ENCODE measurements at places on chromosomes 7 and 10.
A peak's percentile ranks its signal among the peaks of the same experiment; 100 is the strongest.

DNA sequence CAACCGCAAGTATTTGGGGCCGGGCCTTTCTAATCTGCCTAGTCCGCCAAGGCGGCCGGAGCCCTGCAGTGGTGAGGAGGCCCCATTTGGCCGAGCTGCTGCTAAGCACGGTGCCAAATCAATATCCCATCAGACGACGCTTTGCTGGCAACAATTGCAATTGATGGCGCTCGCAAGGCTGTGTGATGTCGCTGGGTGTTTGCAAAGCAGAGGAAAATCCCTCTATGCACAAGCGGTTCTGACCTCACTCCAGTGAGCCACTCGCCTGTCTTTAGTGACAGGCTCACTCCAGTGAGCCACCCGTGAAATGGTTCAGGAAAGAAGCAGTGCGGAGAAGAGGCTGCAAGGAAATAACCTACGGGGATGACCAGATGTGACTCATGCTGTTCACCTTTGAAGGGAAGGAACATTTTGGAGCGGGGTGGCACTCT, 18.3 kb upstream of the PDE1C start:
- DNase-seq, result no peak

GRCh38 chr7:33562996-33563395, 342.3 kb upstream of the BMPER start:
- no peak for DNase-seq

DNA sequence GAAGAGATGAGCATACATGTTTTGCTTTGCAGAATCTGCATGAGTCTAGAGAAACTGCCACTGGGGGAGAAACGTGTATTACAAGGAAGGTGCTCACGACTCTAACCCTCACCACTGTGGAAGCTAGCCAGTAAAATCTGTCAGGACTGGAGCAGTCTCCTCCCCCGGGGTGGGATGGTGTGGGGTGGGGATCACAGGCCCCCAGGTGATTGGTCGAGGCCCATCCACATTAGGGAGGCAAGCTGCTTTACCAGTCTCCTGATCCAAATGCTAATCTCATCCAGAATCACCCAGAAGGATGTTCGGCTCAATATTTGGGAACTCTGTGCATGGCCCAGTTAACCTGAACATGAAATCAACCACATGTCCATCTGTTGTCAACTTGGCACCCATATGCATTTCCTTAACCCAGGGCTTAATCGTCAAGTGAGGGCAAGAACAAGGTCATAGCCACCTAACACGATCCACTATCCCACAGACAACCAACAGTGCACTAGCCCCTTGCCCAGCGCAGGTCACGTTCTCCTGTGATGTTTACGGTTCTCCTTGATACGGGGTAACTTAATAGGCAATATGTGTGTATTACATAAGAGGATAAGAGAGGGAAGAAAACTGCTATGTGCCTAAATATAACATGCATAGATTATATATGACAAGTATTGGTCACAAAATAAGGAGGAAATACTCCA, 40.8 kb downstream of the DNAJB6 start:
- no peak for DNase-seq

DNA sequence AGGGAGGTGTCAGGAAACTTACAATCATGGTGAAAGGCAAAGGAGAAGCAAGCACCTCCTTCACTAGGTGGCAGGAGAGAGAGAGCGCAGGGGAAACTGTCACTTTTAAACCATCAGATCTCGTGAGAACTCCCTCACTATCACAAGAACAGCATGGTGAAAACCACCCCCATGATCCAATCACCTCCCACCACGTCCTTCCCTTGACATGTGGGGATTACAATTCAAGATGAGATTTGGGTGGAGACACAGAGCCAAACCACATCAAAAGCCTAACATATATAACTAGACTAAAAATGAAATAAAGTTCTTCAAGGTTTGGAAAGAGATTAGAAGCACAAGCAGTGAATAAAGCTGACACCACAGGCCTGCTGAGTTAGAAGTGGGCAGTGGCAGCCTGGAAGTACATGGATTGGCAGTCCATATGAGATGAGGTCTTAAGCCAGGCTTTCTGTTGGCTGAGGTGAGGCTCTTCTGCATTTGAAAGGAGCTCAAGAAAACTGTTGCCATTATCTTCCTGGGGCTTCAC, 96.4 kb upstream of the MDFIC start:
- DNase-seq, result no peak

GRCh38 chr7:42208572-42208971, 28.4 kb downstream of the GLI3 start:
- DNase-seq, result no peak

DNA sequence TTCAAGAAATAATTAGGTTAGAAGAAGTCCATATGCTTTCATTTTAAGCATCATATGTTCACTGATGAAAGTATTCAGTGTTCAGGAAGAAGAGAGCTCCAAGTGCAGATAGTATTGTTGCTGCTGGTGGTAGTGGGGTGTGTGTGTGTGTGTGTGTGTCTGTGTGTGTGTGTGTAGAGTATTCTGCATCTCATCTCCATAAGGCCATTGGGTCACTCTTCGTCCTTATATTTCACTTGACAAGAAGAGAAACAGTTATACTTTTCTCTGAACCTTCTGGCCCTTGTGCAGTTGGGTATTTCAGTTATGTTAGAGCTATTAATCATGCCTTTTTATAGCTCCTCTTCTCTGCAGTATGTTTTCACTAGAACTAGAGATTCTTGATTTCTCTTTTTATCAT, 26.2 kb downstream of the ADAM22 start:
- DNase-seq, result no peak

GRCh38 chr10:52212062-52212461, 102.0 kb upstream of the DKK1 start:
- DNase-seq, result no peak

DNA sequence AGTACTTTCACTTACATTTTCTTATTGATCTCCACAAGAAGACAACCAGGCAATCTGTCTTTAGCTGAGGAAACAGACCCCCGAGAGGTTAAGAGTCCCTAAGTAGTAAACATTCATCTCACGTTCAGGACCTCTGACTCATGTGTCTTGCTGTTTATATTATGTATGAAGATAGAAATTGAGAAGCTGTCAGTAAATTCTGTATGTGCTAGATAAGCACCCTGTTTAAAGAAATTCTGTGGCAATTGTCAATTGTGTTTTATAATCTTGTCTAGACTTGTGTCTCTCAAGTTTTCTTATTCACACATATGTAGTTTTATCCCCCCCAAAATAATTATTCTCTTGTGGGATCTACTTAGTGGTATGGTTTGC, 14.5 kb downstream of the ADK start:
- DNase-seq, result no peak

GRCh38 chr10:114859222-114859621, 37.6 kb downstream of the FHIP2A start:
- no peak for DNase-seq

GRCh38 chr10:12934777-12935176, 66.7 kb downstream of the CCDC3 start:
- no peak for DNase-seq

- DNase-seq, result no peak
Observed at GRCh38 chr10:17035446-17035845, 94.2 kb downstream of the CUBN start.

DNA sequence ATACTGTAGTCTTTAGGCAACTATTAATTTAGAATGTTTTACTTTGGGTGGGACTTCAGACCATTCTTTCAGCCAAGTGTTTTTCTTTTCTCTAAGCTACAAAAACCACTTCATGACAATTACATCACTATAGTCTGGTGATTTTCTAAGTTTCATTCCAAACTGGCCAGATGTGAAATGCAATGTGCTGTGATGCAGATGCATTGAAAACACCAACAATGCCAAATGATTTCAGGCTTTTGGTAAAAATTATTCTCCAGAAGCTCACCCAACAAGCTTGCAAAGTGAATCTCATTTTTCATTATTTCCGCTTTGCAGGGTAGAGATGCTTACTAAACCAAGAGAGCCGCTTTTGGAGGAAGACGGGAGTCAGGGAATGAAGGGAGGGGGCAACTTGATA, 118.4 kb upstream of the ANK3 start:
- DNase-seq, result no peak

DNA sequence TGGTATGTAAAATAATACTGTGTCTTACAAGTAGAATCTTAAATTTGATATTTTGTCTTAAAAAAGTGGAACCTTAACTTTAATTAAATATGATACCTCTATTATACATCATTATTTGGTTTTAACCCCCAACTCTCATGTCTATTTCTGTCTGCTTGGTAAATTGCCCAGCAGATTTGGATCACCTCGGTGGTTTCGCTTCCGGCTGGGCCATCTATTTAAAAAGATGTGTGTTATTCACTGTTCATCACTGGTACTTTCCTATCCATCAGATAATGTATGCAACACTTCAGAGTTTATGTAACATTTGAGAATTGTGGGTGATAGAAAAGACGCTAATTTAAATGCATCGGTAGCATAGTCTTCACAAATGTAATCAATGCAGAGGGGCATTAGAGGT, 119.7 kb downstream of the SND1 start:
- DNase-seq, result peak; percentile 35

GRCh38 chr7:142496545-142496991, 238.7 kb upstream of the PRSS58 start:
- DNase-seq, result peak; percentile 40

GRCh38 chr10:55852900-55853299, 508.2 kb downstream of the ZWINT start:
- DNase-seq, result no peak

GRCh38 chr10:6297951-6298381, 95.2 kb downstream of the PFKFB3 start:
- no peak for DNase-seq

DNA sequence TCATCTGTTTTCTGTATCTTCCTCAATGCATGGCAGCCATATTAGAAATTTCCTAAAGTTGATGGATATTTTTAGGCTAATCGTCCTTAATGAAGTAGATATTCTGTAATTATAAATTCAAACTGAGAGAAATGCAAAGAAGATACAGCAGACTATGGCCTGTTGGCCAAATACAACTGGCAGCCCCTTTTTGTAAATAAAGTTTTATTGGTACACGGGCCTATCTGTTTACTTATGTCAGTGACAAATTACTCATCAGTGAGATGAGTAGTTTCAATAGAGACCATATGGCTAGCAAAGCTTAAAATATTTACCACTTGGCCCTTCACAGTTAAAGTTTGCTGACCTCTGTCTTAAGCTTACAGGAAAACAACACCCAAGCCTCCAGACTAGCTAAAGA, 112.3 kb downstream of the HTR7 start:
- DNase-seq, result no peak

- no peak for DNase-seq
Observed at GRCh38 chr7:151088856-151089699, 2.8 kb downstream of the AGAP3 start.

GRCh38 chr7:127943541-127944521, 87.4 kb downstream of the LRRC4 start:
- DNase-seq, result no peak

- DNase-seq, result no peak
Observed at GRCh38 chr10:2262333-2262732, 525.0 kb upstream of the ADARB2 start.

DNA sequence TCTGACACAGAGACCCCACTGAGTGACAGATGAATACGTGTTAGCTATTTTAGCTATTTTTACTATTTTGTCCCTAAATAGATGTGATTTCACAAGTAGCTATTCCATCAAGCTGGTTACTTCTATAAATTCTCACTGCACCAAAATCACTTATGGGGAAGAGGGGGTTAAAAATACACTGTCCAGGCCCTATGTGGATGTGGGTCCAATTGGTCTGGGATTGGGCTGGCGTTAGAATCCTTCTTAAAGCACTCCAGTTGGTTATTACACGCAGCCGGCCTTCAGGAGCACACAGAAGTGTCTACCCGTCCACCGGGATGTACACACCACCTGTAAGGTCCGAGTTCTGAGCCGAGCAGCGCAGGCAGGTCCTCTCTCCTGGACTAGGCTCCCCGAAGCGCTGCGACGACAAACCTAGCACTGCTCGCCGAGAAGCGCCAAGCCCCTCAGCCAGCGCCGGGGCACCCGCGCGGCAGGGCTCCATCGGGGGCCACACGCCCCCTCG, 222.3 kb upstream of the MKLN1 start:
- no peak for DNase-seq

- DNase-seq, result peak; percentile 78
Observed at GRCh38 chr10:11017570-11018431, at the start of gene CELF2. Gene CELF2, plus strand, starts transcription at chr10:11017872. Its CDS starts 218 bp downstream, at chr10:11018090.

- no peak for DNase-seq
Observed at GRCh38 chr7:21469894-21470293, 42.0 kb downstream of the SP4 start.

- DNase-seq, result no peak
Observed at GRCh38 chr7:115252461-115252860, 330.6 kb downstream of the MDFIC start.

DNA sequence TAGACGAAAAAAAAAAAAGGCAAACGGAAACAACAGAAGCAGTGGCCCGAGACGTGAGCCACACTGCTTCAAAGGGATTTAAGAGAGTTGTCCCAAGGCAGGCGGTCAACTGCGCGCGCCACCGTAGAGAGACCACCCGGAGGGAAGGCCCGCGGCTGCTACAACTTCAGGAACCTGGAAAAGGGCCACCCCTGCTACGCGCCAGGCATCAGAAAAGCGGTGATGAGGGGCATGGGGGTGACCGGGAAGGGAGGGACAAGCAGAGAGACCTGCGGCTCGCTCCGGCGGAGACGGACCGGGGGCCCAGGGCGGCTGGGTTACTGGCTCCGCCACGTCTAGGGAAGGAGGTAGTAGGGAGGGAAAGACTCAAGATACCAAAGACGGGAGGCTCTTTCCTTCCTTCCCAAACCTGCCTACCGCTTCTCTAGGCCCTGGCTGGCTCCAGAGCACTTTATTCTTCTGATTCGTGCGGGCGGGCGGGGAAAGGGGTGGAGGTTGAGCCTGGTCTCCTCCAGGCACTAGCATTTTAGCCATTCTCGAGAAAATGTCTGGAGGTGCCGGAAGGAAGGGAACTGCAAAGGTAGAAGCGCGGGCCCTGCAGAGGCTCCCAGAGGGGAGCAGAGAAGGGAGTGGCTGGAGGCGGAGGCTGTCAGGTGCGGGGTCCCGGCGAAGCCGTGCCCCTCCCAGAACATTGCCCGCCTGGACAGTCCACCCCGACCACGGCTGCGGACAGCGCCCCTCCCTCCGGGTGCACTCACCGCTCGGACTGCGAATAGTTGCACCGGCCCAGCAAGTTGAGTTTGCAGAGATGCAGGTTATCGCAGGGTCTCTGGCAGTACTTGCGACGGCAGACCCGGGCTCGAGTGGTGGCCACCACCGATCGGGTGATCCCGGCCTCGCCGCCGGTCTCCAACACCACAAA, 993 bp downstream of the ZC3HAV1 start:
- DNase-seq, result peak; percentile 54

All from GM13976 (cell line).